ENCODE measurements at places on chromosomes 4 and X.

- DNase-seq, result no peak
Measured at GRCh38 chr4:41140410-41140809, 73.9 kb downstream of the APBB2 start.

- DNase-seq, result no peak
Measured at GRCh38 chr4:180304321-180304720, 1938.9 kb upstream of the TENM3 start.

GRCh38 chr4:144701683-144702233 is 55.8 kb downstream of the HHIP start:
- no peak for DNase-seq

DNA sequence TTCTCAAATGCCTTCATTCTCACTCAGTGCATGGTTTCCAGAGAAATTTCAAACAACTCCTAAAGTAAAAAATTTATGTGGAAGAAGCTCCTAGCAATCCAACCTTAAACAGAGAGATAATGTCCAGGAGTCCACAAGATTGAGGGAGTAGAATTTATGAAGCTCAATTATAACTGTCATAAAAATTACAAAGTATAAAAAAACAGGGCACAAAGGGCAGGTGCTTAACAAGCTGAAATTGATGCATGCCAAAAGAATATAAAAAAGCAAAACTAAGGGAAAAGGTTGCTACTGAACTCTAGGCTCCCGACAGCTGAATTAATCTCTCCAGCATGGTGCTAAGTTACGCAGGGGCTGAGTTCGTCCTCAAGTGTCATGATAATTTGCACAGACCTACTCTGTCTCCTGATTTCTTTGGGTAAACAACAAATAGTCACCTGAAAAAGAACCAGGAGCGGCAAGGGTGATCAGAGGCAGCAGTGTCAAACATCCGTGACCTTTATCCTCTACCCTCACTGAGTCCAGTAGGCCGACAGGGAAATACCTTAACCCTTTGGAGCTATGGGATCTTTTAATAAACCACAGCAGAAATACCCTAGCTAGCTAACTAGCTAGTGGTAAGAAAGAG is 47.2 kb upstream of the RELL1 start:
- DNase-seq, result no peak

DNA sequence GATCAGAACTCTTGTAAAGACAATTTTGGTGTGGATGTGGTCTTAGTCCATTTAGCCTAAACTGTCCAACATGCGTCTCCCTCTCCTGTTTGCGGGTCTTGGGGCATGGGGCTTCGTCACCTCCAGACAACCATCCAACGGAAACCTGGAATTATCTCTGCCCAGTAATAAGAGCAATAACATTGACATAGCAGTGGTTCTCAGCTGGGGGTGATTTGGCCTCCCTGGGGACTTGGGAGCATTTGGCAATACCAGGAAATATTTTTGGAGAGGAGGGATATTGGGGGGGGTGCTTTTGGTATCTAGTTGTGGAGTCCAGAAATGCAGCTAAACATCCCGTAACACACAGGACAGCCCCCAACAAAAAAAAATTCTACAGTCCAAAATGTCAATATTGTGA is 47.2 kb downstream of the SEL1L3 start:
- no peak for DNase-seq

DNA sequence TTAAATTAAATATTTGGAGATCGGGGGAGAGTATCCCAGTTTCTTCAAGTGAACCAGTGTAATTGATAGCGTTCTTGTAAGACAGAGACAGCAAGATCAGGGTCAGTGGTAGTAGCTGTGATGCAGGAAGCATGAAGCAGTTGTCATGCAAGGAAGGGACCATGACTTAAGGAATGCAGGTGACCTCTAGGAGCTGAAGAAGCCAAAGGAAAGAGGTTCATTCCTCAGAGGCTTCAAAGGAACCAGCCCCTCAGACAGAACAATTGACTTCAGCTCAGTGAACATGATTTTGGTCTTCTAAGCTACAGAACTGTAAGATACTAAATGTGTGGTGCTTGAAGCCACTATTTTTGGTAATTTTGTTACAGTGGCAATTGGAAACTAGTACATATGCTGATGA is 51.6 kb downstream of the GLRB start:
- no peak for DNase-seq

DNA sequence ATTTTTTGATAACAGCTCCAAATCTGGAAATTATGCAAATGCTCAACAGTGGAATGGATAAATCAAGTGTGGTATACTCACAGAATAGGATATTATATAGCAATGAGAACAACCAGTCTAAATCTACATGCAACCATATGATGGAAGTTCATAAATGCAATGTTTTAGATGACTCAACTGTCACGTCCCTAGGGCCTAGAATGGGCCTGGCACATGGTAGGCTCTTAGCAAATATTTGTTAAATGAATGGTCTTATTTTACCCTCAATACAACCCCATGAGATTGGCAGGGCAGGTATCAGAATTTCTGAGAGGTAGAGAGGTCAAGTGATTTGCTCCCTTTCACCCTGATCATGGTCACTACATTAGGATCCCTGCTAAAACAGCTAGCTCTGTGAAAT is 14.6 kb upstream of the NKX3-2 start:
- no peak for DNase-seq

- no peak for DNase-seq
Measured at GRCh38 chr4:98289375-98289774, 28.2 kb downstream of the RAP1GDS1 start.

- DNase-seq, result no peak
Measured at GRCh38 chrX:55716937-55717336, 612 bp upstream of the RRAGB start.

DNA sequence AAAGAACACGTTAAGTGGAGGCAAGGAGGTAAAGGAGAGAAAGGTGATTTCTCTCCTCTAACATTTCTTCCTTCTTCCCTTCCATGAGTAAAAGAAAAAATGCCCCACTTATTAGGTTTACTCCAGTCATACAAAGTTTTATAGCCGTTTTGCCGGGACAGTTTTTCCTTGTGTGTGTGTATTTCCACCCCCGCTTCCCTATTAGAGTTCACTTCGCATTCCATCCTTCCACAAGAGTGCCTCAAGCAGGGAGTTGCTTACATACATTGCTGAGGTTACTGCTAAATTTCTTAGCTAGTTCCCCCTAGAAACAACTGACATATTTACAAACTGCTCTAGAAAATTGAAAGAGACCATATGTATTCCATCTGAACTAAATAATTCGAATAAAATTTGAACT is 45.2 kb upstream of the BMP15 start:
- DNase-seq, result no peak

DNA sequence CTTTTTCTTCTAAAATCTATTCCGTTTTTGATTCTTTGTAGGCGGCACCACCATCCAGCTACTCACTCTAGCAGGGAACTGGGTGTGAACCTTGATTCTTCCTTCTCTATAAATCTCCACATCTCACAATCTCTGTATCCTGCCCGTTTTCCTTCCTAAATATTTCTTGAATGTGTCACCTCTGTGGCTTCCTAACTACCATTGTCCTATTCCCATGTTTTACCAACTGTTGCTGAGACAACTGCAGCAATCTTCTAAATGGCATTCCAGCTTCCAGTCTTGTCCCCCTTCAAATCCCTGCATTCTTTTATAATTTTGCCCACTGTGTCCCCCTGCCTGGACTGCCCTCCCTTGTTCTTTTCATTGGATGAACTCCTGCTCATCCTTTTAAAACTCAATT is 641.3 kb downstream of the RPA4 start:
- no peak for DNase-seq

DNA sequence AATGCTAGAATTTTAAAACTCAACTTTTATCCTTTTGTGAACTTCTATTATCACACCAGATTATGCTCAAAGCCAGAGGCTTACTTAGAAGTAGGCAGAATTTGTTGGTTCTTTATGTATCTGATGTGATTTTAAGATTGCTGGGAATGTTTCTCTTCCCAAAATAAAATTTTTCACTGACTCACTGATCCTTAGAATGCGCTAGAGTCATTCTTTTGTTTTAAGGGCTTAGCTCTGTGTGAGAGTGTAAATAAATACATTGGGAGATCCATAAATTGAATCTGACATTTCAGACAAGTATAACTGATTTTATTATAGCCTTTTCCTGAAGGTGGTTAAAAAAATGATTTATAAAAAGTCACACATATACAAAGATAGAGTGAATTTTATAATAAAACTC is 101.3 kb downstream of the LARP1B start:
- no peak for DNase-seq

DNA sequence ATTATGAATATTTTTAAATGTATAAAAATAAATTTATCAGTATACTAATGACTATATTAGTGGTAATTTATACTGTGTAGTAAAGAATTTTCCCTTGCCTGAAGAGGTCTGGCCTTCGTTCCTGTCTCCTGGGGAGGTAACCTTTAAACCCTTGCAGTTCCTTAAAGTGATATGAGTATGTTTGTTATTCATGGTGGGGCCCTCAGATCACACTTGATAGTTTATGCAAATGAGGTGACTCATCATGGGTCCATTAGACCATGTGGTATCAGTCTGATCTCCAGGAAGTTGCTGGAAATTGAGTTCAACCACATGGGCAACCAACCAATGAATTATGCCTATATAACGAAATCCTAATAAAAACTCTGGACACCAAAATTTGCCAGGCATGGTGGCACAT is 904.1 kb downstream of the RPA4 start:
- DNase-seq, result no peak

DNA sequence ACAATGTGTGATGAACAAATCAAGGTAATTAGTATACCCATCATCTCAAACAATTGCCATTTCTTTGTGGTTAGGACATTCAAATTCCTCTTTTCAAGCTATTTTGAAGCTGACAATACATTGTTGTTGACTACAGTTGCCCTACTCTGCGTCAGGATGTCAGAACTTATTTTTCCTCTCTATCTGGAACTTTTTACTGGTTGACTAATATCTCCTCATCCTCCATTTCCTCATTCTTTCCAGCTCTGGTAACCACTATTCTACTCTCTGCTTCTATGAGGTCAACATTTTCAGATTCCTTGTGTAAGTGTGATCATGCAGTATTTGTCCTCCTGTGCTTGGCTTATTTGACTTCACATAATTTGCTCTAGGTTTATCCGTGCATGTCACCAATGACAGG is 240.5 kb upstream of the HS3ST1 start:
- no peak for DNase-seq

- no peak for DNase-seq
Measured at GRCh38 chr4:151045907-151046306, 30.8 kb upstream of the LRBA start.

DNA sequence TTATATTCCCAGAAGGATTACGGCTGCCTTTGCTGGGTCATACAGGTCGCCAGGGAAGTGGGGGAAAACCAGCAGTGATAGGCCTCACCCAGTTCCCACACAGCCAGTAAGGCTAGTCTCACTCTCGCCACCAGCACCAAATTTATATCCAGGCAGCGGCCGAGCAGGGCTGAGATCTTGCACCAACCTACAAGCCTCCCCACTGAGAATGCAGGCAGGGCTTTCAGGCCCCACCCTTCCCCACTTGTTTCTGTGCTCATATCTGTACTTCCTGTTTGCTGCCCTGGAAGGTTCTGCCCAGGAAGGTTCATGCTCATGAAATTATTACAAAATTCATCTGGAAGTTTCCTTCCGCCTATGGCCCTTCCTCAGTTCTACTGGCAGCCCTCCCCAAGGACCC is 179.7 kb downstream of the STIM2 start:
- no peak for DNase-seq

GRCh38 chrX:372856-373640 is 13.7 kb downstream of the PPP2R3B start:
- DNase-seq, result no peak

GRCh38 chr4:118935819-118936218 is 47.2 kb downstream of the SYNPO2 start:
- no peak for DNase-seq

DNA sequence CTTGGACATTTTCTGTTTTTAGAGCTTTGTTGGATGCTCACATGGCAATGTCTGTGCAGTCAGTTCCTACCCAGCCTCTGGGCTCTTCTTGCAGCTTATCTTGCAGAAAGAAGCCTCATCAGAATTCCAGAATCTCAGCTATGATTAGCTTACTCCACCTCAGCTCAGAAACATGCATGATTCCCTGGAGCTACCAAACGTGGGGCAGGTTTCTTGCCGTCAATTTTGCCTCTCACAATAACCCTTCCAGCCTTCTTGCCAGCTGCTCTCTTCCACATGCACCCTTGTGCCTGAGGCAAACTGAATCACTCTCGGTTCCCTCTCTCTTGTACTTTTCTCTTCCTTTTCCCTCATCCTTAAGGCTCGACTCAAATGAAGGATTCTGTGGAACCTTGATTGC is 141.4 kb downstream of the PTTG2 start:
- no peak for DNase-seq

DNA sequence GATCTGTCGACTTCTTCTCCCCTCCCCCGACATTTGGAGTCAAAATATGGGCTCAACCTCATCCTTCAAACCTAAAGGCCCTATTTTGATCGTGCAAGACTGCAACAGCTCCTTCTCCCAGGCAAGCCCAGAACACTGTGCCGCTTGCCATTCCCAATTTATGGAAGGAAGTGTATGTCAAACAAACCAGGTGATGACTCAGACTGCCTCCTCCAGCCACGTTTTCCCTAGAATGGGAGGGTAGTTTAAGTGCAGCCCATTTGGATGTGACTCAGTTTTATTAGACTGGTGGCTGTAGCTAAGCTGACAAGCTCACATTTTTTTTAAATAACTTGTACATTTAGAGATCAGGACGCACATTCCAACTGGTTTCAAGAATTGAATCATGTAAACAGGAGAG is 570.4 kb upstream of the DIPK2B start:
- DNase-seq, result no peak

DNA sequence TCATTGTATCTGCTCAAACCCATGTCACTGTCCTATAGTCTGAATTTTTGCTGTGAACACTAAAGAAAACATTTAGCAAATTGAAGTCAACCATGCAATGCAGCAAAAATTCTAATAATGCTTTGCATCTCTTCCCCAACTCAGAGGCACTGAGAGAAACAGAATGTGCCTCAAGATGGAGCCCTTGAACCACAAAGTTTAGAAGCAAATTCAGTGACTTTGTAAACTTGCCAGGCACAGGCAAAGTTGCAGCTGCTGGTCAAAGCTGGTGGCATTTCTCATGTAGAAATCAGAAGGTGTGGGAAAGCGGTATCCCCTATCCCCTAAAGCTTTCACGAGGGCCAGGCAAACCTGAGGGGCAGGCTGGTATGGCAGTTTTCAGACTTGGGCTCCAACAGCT is 121.7 kb upstream of the DIPK2B start:
- peak; percentile 62 for DNase-seq

GRCh38 chr4:17168571-17168970 is 270.1 kb upstream of the LDB2 start:
- DNase-seq, result peak; percentile 19

- DNase-seq, result no peak
Measured at GRCh38 chrX:23435575-23435974, 100.9 kb downstream of the PTCHD1 start.

DNA sequence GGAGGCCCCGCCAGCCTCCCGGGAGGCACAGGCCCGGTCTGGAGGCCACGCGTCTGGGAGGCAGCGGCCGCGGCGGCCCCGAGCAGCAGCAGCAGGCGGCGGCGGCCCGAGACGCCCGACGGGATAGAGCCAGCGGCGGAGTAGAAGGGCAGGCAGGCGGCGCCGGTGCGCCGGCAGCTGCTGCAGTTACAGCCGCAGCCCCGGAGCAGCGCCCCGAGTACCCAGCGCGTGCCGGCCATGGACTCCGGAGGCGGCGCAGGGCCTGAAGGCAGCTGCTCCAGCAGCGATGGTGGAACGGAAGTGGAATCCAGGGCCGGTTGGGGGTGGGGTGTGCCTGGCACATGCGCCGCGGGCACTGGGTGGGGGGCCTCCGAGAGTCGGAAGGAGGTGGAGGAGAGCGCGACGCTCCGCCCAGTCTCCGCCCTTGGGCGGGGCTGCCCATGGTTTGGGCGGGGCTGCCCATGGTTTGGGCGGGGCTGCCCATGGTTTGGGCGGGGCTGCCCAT is at the start of gene GRSF1:
GRSF1 (minus strand) TSS at position 302 of the 505 bp plus-strand sequence; CDS start at position 239, 63 bp downstream.
- peak; percentile 89 for DNase-seq
